Activated CD4-positive, CD25-positive, alpha-beta regulatory T cell treated with anti-CD3 and anti-CD28 coated beads, Interleukin-2, amount 50 U/mL, for 72 hours (primary cell): ENCODE measurements at places on chromosomes 12 and 14.

DNA sequence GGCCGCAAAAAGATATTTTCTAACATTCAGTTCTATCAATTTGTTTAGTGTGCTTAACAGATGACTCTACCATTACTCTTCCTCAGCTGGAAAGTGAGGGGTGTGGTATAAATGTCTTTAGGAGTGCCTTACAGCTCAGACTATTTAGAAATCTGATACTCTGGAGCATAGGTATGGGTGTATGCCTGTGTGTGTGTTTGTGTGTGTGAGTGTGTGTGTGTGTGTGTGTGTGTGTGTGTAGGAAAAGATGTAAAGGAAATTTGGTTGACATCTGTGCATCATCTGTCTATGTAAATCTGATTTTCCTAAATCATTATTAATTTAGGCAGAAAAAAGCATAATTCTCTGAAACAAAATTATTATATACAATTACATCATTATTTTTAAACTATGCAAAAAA lies 16.0 kb downstream of the RNASE3 start:
- DNase-seq, result no peak

GRCh38 chr14:72545411-72546311 lies 348.2 kb downstream of the DPF3 start:
- no peak for DNase-seq

GRCh38 chr14:101584055-101584859 lies 23.0 kb downstream of the DIO3 start:
- no peak for DNase-seq

GRCh38 chr14:67765192-67765834 lies 51.1 kb downstream of the ZFYVE26 start:
- no peak for DNase-seq

DNA sequence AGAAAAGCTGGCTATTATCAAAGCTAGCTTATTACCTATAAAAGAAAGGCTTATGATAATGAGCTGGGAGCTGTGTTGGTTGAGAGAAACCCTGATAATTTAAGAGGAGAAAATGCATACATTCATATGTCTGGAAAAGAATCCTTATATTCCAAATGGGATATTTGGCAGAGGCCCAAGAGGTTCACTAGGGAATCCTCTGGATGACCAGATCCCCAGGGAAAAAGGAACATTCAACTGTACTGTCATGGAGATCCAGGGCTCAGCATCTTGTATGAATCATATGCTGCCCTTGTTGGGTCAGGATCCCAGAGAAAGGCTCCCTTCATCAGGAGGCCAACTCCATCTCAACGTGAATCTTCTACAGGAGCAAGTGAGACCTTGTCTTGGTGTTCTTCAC lies 16.6 kb upstream of the FBXO34 start:
- no peak for DNase-seq

DNA sequence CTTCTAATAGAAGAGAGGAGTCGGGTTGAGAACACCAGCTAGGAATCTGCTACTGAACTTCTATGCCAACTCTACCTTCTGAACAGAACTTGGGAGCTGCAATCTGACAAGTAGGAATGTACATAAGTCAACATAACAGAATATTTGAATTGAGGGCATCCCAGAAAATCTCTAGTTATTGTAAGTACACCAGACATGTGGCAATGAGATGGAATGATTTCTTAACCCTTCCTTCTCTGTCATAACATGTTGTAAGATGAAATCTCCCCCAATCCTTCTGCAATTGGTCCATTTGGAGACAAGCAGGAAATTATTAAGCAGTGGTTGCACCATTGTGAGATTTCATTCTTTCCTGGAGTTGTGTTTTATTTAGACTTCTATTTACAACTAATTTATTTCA lies 68.7 kb upstream of the TMPO start:
- DNase-seq, result no peak

DNA sequence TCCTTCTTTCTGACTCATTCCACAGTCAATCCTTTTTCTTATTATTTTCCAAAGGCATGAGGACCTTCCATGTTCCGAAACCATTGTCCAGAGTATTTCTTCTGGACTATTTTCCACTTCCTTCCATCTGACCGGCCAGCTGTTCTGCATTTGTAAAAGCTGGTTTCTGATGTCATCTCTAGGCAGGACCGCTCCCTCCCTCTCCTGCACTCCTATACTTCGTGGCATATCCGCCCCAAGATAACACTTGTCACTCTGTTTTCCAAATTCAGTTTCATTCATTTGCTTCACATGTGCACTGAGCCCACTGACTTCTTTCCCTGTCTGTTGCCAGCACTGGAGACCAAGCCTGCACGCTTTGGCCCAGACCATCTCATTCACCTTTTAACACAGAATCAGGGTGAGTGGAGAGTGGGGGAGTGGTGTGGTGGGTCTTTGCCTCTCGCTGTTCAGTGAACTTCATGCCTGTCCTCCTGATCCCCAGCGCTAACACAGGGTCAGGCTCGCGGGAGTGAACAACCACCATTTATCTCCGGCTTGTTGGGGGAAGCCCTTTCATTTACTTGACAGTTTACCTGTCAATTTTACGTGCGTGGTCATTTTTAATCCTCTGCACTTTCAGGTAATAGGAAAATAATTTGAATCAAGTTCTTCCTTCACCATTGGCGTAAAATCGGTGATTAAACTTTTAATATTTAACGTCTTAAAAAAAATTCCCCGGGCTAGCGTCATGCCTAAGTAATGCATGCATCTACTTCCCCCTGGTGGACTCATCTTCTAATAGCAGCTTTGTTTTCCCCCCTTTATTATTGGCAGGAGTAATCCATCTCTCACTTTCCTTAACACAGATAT lies 52.5 kb downstream of the C12orf75 start:
- DNase-seq, result no peak

- DNase-seq, result no peak
Observed at GRCh38 chr14:29937116-29937515, 9.5 kb upstream of the PRKD1 start.

- no peak for DNase-seq
Observed at GRCh38 chr12:57863676-57864075, 17.1 kb upstream of the CTDSP2 start.

GRCh38 chr12:47828976-47829482 lies 9.3 kb upstream of the HDAC7 start:
- no peak for DNase-seq

- DNase-seq, result no peak
Observed at GRCh38 chr12:105445249-105445648, 114.8 kb downstream of the C12orf75 start.

DNA sequence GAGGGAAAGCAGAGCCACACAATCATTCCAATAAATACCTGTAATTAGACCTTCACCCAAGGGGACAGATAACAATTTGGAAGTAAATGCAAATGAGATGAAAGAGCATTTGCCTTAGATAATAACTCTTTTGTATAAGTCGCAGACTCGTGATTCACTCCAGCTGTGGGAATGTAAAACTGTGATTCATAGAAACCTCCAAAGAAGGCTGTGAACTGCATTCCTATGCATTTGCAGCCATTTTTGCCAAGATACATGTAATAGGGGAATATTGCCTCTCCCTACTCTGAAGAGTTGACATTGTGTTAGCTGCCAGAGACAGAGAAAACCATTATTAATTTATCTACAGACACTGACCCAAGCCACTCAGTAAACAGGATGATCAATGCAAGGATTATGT lies 181.9 kb upstream of the ARHGAP5 start:
- no peak for DNase-seq

DNA sequence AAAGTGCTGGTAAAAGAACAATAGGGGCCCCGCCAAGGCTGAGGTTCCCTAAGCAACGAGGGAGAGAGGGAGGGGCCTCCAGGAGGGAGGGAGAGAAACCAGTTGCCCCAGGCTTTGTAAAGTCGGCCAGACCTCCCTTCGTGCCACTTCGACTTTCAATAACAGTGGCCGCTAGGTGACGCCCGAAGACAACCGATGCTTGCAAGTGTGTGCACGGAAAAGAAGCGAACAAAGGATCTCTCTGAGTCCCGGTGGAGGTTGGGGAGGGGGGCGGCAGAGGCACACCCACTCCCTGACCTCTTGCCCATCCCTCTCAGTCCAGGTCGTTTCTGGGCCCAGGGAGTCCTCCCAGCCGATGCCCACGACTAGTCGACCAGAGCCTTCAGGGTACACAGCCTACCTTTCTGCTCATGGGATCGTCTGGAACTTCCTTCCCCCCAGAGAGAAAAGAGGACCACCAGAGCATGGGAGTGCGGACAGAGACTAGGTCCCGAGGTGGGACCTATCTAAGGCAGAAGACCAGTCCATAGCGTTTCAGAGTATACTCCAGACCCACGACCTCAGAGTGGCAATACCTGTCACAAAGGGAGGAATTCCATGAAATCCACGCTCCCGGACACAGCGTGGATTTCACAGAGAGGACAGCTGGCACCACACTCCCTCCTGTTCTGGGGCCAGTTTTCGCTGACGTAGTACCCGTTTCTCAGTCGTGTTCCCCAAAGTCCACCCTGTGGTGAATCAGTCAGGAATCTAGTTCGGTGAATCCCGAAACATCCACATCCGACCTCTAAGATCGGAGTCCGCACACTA lies 262.7 kb upstream of the ALG10B start:
- DNase-seq, result no peak

DNA sequence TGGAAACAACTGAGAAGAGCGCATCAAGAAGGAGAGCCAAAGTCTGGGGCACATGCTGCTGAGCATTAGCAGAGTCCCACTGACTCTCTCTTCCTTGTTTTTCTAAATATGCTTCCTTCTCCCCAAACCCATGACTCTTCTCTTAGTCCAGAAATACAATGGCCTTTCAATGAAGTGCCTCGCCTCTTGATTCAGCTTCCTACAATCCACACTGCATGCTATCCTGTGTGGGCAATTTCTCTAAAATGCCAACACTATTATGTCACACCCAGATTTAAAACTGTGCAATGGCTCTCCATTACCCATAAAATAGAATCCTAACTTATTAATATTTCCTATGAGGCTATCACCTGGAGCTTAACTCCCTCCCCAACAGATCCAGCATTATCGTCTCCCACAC lies 198.6 kb downstream of the RPAP3 start:
- no peak for DNase-seq

DNA sequence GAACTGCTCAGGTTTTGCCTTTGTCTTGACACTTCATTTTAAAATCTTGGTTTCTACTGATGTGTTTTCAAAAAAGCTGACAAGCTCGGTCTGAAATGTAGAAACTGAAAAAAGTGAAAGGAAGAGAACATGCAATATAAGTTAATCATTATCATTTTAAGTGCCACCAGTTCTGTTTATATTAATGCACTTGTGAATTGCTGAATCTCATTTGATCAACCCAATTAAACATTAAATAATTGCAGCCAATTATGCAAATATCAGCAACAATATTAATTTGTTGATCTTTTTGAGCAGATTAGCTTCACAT lies 133.8 kb downstream of the BCAT1 start:
- no peak for DNase-seq

- no peak for DNase-seq
Observed at GRCh38 chr12:92432724-92433441, 269.9 kb upstream of the PLEKHG7 start.

DNA sequence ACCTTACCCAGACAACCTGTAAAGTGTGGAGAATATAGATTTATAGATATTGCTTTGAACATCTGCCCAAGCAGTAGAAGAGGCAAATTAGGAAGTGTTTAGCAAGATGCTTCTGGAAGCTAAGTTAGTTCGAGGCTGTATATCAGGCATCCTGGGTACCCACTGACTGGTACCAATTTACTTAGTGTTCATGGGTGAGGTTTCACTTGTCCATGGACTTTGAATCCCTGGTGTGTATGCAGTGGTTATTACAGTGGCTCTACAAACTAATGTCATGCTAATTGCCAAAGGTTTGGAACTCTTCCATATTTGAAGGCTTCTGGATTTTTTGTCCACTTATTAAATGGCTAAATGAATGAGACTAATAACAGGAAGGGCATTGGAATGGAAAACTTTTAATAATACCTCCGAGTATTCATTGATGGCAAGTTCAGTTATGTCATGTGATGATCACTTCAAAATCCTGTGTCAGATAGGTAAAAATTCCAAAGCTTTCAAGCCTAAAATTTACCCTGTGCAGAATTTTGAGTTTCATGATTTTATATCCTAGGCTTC lies at the start of gene OR4E2:
Gene OR4E2, plus strand, starts transcription at position 505 of the 555 bp plus-strand sequence. CDS start 11,248 bp downstream, outside the sequence.
- DNase-seq, result no peak

GRCh38 chr12:7837366-7837765 lies 35.3 kb downstream of the SLC2A14 start:
- no peak for DNase-seq

GRCh38 chr12:64627771-64628170 lies 17.5 kb downstream of the RASSF3 start:
- DNase-seq, result no peak

GRCh38 chr12:4293299-4293965 lies 19.9 kb downstream of the CCND2 start:
- no peak for DNase-seq

GRCh38 chr14:30559638-30560091 lies 707 bp downstream of the G2E3 start:
- no peak for DNase-seq

DNA sequence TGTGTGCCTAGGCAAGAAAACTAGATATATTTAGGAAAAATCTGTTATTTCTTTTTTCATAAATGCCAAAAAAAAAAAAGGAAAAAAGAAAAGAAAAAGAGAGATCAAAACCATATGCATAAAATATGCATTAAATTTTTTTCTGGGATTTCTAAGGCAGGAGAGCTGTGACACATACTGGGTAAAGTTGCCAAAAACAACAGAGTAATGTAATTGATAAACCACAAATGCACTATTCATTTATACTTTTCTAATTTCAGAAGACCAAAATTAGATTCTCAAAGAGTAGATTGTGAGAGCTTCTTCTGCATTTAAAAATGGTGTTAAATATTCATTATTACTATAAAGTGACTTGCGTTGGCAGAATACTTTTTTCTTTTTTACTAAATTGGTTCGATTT lies 673.8 kb upstream of the MGAT4C start:
- no peak for DNase-seq

DNA sequence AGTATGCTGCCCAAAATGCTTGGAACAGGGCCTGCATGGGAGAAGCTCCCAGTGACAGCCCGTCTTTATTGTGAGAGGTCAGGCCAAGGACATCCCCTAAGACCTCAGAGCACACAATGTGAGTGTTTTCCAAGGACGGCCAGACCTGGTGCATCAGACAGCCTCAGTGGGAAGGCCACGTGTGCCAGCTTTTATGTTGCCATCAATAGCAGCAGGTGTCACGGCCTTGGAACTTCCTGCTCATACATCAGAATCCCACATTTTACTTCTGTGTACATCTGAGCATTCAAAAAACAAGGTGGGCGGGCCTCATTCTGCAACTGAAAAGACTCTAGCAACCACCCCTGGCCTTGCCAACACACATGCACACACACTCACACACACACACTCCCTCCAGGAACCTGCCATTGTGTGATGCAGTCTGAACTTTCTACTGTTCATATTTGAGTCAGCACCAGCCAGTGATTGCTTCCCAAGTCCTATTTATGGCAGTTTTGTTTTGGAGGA lies 753.1 kb upstream of the TBX3 start:
- DNase-seq, result no peak
